Large intestine (tissue), 12 donors: ENCODE measurements at places on chromosomes 5 and 9.

DNA sequence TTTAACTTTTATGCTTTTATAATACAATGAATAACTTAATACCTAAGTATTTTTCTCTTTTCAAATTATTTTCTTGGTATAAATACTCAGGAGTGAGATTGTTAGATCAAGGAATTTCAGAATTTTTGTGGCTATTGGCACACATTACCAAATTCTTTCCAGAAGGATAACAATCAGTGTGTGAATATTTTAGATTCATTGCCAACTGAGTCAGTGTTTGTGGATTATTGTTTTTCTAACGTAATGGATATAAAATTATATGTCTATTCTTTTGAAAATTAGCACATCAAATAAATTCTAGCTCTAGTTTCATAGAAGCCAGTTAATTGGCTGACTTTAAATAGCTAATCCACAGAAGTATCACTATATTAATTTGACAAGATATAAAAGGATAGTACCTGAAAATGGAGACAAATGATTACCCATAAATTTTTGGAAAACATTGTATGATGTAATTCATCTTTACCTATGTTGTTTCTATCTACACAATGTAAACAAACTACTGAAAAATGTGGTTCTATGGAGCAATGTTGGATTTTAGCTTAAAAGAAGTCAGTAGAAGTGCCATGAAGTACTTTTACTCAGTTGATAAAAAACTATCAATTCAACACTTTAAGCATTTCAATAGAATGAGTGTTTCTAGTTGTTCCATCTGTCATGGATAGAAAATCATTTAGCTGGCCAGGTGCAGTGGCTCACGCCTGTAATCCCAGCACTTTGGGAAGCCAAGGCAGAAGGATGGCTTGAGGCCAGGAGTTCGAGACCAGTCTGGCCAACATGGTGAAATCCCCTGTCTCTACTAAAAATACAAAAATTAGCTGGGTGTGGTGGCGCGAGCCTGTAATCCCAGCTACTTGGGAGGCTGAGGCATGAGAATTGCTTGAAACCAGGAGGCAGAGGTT is 185.1 kb downstream of the ADAMTSL1 start:
- no peaks in the 10 kb centered on the region for H3K36me3 ChIP-seq
- DNase-seq: no peak
- no peaks in the 10 kb centered on the region for H3K27me3 ChIP-seq
- H3K4me3 ChIP-seq: no peak overlapping the region
- no peaks in the 10 kb centered on the region for H3K4me1 ChIP-seq

- no peaks in the 10 kb centered on the region for H3K36me3 ChIP-seq
- H3K27me3 ChIP-seq: peaks cover 44% of the 10 kb centered on the region
- no peak overlapping the region for H3K27ac ChIP-seq
- H3K4me3 ChIP-seq: no peak overlapping the region
These were observed 80.8 kb upstream of the ARAP3 start for GRCh38 chr5:141762790-141763368.

DNA sequence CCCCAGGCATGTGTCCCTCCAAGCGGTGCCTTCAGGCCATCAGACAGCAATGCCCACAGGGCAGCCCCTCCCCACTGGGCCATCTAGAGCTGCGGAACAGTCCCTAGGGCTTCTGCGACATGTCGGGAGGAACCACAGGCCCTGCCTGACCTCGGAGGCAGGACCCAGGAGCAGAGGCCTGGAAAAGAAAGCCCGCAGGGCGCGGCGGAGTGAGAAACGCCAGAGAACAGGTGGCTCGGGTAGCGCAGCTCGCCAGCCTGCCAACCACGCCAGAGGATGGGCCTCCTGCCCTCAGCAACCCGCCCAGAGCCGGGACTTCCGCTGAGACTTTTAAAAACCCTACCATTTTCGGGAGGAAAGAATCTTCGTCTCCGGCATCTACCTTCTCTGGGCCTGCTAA is 715 bp downstream of the LCN8 start:
- DNase-seq: no peak
- no peak overlapping the region for H3K4me3 ChIP-seq
- no peaks in the 10 kb centered on the region for H3K36me3 ChIP-seq
- no peaks in the 10 kb centered on the region for H3K4me1 ChIP-seq
- no peak overlapping the region for H3K27ac ChIP-seq
- H3K27me3 ChIP-seq: peaks cover 6% of the 10 kb centered on the region

DNA sequence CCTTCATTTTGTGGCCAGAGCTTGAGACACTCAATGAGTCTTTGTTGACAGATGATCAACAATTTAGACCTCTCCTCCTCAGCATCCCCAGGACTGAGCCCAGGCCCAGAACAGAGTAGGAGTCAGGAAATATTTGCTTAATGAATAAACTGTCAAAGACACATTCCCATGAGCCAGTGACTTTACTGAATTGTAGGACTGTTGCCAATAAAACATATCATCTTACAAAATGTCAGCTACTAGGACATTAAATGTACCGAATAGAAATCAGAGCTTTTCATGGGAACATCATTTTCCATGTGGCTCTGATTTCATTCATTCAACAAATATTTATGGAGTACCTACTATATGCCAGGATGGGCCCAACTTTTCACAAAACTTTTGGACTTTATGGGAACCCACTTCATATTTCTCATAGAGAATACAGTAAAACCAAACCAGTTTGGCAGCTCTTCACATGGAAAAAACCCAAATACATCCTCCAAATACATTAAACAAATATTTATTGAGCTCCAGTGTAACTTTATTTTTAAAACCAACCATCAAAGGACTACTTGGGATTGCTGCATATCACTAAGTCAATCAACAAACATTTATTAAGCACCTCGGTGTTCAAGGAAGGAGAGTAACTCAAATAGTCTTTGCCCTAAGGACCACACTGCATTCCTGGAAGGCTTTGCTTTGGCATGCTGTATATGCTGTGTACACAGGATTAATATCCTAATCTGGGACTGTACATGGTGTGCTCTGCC is 11.4 kb downstream of the VDAC1 start:
- H3K36me3 ChIP-seq: peaks cover 34% of the 10 kb centered on the region
- H3K4me1 ChIP-seq: peaks cover 34% of the 10 kb centered on the region
- no peak overlapping the region for H3K4me3 ChIP-seq
- no peaks in the 10 kb centered on the region for H3K27me3 ChIP-seq
- H3K27ac ChIP-seq: no peak overlapping the region
- no peak for DNase-seq

- H3K27me3 ChIP-seq: no peaks in the 10 kb centered on the region
- no peak for DNase-seq
- H3K4me3 ChIP-seq: no peak overlapping the region
- peaks cover 18% of the 10 kb centered on the region for H3K4me1 ChIP-seq
These were observed 68.6 kb downstream of the COL5A1 start for GRCh38 chr9:134710271-134710540.

DNA sequence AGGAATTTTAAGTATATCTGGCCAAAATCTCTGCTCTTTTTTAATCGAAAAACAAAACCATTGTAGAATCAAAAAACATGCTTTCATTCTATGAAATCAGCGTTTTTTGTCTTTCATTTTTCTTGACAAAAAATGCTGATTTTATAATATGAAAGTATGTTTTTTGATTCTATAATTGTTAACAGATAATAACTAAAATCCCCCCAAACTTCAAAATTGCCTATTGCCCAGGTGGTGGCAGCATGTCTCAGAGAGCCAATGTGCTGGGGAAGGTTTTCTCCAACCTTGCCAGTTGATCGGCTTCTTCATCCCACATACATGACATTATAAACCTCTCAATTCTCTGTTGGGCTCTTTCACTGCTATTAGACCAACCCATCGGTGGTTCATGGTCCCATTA is 5.1 kb upstream of the SMIM15 start:
- no peak overlapping the region for H3K4me3 ChIP-seq
- no peaks in the 10 kb centered on the region for H3K27me3 ChIP-seq
- no peak overlapping the region for H3K27ac ChIP-seq

DNA sequence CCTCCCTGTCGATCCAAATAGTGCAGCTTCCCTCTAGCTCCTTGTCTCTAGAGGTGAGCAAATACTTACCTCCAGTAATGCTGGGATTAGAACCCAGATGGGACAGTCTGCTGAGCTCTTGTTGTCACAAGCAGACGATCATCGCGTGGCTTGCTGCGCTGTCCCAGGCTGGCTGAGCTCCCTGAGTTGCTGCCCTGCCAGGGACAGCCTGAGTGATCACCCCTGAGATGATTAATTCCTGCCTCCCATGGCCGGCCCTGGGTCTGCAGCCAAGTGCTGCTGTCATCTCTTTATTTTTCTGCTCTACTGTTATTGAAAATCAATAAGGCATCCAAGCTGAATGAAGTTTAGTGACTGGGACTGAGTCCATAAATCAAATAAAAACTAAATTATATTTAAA is 94.0 kb upstream of the ALDH1B1 start:
- no peaks in the 10 kb centered on the region for H3K4me1 ChIP-seq
- no peaks in the 10 kb centered on the region for H3K27me3 ChIP-seq
- H3K27ac ChIP-seq: no peak overlapping the region
- H3K36me3 ChIP-seq: no peaks in the 10 kb centered on the region
- H3K4me3 ChIP-seq: no peak overlapping the region
